ENCODE measurements at places on chromosomes 13 and 19.
A peak's percentile ranks its signal among the peaks of the same experiment; 100 is the strongest.

DNA sequence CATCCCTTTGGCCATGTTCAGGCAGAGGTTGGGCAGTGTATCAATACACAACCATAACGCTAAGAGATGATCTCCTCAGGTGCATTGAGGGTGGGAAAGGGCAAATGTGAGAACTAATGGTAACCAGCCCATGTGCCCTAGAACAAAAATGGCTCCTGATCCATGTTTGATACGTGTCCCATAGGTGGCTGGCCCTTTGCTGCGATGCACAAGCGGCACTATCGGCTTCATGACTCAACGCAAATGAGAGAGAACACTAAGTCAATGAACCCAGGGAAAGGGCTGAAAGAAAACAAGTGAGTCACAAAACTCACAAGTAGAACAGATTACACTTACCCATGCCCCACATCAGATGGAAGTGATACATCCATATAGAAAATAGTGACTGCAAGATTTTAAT, 201.7 kb downstream of the ABCC4 start:
- DNase-seq, result no peak

- no peak for DNase-seq
These were observed 11.9 kb upstream of the ATF5 start for GRCh38 chr19:49916839-49917733.

GRCh38 chr13:114173745-114174144, 5.3 kb upstream of the CFAP97D2 start:
- DNase-seq, result no peak

GRCh38 chr13:94674609-94675348, 37.6 kb downstream of the SOX21 start:
- peak; percentile 10 for DNase-seq

DNA sequence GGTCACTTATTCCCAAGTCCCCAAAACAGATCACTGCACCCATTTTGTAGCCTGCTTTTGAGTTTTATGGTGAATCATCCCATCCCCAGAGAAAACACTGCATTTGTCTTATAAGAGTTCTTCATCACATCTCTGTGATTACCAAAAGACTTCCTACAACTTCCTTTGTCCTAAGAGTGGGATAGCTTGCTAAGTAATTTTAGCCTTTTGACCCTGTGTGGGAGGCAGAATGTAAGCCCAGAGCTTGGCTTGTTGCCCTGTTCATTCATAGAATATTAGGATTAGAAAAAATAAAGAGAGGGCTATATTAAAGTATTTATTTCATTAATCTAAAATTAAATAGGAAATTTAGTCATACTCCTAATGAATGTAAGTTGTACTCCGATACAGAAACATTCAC, 213.3 kb downstream of the MZT1 start:
- no peak for DNase-seq

- no peak for DNase-seq
These were observed 33.1 kb downstream of the SHANK1 start for GRCh38 chr19:50686310-50687032.

GRCh38 chr19:8607386-8607785, 3.1 kb downstream of the ADAMTS10 start:
- DNase-seq, result peak; percentile 43

GRCh38 chr13:108377646-108378206, 108.2 kb downstream of the TNFSF13B start:
- no peak for DNase-seq

- no peak for DNase-seq
These were observed 155.0 kb upstream of the SOX1 start for GRCh38 chr13:111911754-111912452.

- no peak for DNase-seq
These were observed 23.2 kb upstream of the EEF1AKMT1 start for GRCh38 chr13:20796791-20797508.

DNA sequence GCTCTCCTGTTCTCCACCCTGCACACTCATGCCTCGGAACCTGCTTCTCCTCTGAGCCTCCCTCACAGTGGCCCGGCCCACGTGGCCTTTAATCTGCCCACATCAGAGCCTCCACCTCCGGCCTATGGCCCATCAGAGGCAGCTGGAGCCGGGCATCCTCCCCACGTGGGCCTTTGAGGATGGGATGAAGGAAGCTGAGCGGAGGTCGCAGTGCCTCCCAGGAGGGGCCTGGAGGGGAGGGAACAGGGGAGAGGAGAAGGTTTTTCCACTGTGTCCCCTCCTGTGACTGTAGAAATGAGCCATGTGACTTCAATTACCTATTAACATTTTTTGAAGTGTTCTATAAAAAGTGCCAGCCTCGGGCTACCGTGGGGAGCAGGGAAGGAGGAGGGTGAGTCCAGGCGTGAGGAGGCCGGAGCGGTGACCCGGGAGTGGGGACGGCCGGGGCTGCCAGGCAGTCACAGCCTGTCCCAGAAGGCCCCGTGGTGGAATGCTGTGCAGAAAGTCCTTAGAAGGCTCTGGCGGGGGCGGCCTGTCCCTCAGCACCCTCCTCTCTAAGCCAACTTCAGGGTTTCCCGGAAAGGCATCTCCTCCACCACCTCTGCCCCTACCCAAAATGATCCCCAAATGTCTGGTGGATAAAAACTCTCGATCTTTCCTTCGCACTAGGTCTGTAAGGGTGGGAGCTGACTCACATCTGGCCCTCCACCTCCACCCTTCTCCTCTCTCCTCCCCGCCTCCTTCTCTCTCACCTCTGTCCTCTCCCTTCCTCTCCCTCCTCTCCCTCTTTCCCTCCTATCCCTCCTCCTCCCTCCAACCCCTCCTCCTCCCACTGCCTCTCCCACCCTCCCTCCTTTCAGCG, 24.8 kb upstream of the SLC1A5 start:
- DNase-seq, result no peak

- no peak for DNase-seq
These were observed 141.6 kb upstream of the SOX1 start for GRCh38 chr13:111925146-111925875.

GRCh38 chr13:51804295-51805172, 571 bp upstream of the DHRS12 start:
- DNase-seq, result no peak

- no peak for DNase-seq
These were observed 19.4 kb upstream of the ADGRE5 start for GRCh38 chr19:14361824-14362223.

DNA sequence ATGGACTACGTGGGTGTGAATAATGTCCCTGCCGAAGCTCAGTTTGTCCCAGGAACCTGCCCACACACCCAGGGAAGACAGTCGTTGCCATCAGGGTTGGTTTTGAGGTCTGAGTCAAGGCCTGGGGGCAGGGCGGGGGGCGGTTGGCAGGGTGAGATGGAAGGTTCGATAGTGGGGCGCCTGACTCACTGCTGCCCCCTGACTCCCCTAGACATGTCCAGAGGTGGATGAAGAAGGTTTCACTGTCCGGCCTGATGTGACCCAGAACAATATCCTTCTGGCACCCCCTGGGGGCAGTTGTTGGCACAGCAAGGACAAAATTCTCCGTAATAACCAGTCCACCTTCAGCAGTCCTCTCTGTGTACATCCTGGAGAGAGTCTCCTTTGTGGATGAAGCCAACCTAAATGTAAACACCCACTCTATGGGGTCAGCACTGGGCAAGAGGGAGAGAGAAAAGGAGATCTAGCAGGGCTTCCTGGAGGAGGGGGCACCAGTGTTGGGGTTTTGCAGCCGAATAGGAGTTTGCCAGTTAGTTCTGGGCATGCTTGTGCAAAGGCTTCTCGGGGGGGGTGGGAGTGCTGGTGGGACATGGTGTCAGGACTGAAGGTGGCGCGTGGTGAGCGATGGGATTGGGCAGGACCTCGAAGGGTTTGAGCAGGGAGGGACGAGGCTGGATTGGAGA, 19.6 kb upstream of the B3GNT3 start:
- DNase-seq, result no peak

DNA sequence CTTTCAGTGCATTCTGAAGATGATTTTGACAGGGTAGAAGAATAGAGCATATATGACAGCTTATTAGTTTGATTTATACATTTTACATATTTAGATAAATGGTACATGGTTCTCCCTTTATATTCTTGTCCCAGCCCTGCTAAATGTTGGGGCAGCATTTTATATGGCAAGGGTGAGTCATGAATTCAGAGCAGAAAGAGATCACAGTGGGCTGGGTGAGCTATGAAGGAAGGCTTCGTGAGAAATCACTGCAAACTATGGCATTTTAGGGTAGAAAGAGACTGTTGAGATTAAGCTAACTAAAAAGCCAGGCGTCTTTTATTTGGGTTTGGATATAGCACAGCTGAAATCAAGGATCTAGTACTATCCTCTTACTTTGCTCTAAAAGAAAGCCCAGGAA, 23.9 kb upstream of the METTL21C start:
- no peak for DNase-seq

DNA sequence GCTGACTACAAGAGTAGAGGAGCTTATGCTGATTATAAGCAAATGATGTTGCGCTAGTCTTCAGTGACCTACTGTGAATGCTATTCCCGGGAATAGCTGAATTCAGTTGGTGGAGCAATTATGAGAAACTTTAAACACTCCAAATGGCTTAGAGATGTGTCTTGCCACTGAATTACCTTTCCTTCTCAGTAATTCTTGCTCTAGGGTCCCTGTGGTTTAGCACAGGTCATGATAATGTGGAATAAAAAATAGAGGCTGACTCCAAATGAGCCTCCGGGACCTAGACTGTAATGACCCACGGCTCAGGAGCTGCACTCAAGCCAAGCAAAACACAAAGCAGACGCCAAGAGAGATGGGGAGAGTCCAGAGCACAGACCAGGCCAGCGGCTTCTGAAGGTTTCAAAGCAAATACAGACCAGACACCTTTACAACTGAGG, 124.7 kb downstream of the RGCC start:
- no peak for DNase-seq

GRCh38 chr13:75908141-75908540, 272.0 kb downstream of the LMO7 start:
- peak; percentile 65 for DNase-seq

GRCh38 chr13:42706286-42706685, 75.1 kb upstream of the FAM216B start:
- DNase-seq, result no peak

GRCh38 chr19:37079238-37079637, 1.0 kb downstream of the ZNF420 start:
- no peak for DNase-seq

- no peak for DNase-seq
These were observed 4.9 kb upstream of the BRD4 start for GRCh38 chr19:15337202-15337601.

DNA sequence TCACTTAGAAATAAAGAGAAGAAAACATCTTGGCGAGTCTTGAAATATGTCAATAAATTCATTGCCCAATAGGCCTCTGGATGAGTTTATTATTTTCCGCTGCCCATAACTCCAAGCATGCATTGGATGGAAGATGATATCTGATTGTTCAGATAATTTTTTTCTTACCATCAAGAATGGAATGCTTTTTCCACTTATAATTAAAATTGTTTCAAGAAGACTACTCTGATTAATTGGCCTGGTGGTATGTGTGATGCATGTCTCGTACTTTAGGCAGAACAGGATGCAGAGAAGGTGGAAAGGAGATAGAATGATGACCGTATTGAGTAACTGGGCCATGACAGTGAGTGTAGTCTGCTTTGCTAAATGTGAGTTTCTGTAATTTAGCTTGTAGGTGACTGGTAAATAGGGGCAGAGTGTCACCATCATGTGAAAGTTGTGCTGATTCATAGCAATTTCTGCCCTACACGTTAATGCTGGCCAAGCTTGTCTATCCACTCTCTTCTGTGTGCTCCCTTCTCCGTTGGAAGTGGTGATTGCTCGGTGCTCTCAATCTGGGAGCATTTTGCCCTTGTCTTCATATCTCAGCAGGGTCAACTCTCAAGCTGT, 13.5 kb upstream of the SPATA13 start:
- no peak for DNase-seq

- DNase-seq, result no peak
These were observed 310.0 kb downstream of the TEX29 start for GRCh38 chr13:111630406-111630805.

GRCh38 chr19:38151242-38151641, 72.8 kb downstream of the DPF1 start:
- DNase-seq, result no peak

DNA sequence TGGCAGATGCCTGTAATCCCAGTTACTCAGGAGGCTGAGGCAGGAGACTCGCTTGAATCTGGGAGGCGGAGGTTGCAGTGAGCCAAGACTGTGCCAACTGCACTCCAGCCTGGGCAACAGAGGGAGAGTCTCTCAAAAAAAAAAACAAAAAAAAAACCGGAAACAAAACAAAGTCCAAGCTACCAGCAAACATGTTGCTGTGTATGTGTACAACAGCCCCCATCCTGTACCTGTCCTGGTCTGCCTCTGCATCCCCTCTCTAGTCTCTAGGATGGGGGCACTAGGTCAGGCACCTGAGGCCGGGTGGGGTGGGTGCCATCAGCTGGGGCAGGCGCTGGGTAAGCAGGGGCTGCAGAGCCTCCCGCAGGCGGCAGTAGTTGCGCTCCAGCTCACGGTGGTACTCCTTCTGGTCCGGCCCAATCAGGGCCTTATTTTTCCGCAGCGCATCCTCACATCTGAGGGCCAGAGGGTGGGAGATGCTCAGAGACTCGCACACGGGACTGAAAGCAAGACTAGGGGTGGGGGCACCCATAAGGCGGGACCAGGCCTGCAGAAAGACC, 2.8 kb upstream of the KANK2 start:
- no peak for DNase-seq

DNA sequence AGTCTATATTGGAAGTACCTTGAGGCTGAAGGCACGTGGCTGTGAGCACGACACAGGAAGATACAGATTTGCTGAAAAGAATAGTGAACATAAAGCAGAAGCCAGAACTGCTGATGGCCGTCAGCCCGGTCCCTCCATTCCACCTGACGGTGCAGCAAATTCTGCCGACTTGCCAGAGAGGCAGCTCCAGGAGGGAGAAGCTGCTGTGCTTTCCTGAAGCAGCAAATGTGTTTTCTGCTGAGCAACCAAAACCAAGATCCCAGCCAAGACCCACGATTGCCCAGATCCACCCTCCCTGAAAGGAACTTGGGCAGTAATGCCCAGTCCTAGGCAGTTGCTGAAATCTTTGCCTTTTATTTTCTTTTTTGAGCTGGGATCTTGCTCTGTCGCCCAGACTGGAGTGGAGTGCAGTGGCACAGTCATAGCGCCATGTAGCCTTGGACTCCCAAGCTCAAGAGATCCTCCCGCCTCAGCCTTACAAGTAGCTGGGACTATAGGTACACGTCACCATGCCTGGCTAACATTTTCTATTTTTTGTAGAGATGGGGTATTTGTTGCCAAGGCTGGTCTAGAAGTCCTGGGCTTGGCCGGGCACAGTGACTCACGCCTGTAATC, 7.0 kb upstream of the RCN3 start:
- DNase-seq, result no peak

DNA sequence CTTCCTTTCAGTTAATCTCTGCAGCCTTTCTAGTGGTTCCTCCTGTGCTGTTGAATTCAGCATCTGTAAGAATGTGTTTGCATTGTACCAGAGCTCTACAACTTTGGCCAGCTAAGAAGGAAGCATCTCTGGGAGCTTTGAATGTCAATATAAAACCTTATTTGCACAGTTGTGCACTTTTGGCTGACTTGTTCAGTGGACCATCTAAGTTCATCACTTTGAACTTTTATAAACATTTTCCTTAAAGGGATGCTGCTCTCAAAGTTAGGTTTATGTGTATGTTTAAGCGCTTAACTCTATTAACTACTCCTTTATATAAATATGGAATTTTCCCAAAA, 15.6 kb downstream of the POLR1D start:
- DNase-seq, result no peak

Measured in fibroblast of the conjunctiva (primary cell).